Activated naive CD4-positive, alpha-beta T cell (primary cell): ENCODE measurements at places on chromosomes 4 and X.

- DNase-seq = no peak
Observed at GRCh38 chrX:30580641-30581040, 3.1 kb upstream of the TASL start.

DNA sequence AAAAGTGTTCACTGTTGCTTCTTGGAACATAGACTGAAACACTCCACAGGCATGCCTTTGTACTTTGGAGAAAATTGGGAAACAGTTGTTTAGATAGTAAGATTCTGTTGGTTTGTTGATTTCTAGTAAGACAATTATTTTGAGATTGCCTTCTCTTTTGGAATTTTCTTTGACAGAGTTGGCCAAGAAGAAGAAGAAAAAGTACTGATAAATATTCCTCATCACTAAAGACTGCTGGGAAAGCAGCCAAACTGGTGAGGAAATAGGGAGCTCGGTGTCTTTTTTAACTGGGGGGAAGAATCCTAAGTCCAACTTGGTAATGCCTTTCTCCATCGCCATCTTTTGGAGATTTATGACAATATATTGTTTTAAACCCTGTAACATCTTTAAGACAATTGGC lies 370.7 kb downstream of the GPAT3 start:
- no peak for DNase-seq

GRCh38 chrX:48702032-48702431 lies 5.5 kb downstream of the SUV39H1 start:
- DNase-seq = no peak

- DNase-seq = no peak
Observed at GRCh38 chr4:99043346-99043745, 45.2 kb downstream of the ADH5 start.

DNA sequence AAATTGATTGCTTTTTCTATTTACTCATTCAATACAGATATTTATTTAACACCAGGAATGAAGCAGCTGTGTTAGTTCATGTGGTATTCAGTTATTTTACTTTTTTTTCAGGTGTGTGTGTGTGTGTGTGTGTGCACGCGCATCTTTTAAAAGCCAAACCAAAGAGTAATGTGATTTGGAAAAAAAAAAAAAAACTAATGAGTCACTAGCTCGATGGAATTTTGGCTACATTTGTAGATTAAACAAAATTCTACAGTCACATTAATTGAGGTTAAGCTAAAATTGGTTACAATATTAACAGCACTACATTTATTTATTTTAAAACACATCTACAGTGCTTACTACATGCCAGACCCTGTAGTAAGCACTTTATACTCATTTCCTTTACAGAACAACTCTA lies 66.8 kb downstream of the HHIP start:
- DNase-seq = no peak

- DNase-seq = no peak
Observed at GRCh38 chrX:42237956-42238355, 314.6 kb upstream of the CASK start.

GRCh38 chrX:18887825-18888212 lies 96.1 kb downstream of the PHKA2 start:
- no peak for DNase-seq

GRCh38 chr4:184506527-184507121 lies 32.3 kb upstream of the IRF2 start:
- no peak for DNase-seq

- DNase-seq = no peak
Observed at GRCh38 chr4:164023214-164023613, 528.7 kb downstream of the TMA16 start.

DNA sequence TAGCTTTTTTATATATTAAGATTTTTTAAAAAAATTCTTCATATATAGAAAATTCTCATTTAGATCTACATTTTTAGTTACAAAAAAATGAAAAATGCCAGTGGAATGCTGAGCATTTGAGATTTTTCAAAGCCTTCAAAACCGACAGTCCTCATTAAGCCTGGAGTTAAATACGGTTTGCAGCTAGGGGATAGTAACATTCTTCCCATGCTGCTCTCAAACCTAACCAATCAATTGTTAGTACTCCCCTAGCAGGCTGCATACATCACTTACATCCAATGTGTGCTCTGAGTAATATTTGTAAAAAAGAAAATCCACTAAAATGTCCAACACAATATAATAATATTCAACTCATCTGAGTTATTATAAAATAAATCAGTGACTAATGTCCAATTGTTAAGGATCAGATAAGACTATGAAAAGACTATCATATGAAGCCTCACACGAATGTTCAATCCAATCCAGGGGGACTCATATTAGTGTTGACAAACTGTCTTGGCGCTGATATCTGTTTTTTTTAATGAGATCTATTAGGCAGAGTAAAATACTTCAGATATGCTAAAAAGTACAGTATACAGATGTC lies 227.6 kb upstream of the MAB21L2 start:
- DNase-seq = no peak

DNA sequence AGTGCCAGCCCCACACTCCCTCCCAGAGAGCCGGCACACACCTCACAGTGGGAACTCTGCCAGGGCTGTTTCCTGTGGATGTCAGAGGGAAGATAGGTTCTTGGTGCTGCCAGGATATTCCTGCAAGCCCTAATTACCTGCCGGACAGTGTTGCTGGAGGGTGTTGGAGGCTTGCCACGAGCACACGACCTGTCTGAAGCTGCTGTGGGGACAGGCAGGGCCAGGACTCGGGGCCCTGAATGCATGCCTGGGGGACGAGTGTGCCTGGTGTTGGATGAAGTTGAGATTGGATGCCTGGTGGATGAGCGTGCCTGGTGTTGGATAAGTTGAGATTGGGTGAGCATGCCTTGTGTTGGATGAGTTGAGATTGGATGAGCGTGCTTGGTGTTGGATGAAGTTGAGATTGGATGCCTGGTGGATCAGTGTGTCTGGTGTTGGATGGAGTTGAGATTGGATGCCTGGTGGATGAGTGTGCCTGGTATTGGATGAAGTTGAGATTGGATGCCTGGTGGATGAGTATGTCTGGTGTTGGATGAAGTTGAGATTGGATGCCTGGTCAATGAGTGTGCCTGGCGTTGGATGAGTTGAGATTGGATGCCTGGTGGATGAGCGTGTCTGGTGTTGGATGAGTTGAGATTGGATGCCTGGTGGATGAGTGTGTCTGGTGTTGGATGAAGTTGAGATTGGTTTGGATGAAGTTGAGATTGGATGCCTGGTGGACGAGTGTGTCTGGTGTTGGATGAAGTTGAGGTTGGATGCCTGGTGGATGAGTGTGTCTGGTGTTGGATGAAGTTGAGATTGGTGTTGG lies 23.2 kb upstream of the UVSSA start:
- no peak for DNase-seq

GRCh38 chr4:139587446-139587845 lies 31.4 kb upstream of the SETD7 start:
- no peak for DNase-seq

DNA sequence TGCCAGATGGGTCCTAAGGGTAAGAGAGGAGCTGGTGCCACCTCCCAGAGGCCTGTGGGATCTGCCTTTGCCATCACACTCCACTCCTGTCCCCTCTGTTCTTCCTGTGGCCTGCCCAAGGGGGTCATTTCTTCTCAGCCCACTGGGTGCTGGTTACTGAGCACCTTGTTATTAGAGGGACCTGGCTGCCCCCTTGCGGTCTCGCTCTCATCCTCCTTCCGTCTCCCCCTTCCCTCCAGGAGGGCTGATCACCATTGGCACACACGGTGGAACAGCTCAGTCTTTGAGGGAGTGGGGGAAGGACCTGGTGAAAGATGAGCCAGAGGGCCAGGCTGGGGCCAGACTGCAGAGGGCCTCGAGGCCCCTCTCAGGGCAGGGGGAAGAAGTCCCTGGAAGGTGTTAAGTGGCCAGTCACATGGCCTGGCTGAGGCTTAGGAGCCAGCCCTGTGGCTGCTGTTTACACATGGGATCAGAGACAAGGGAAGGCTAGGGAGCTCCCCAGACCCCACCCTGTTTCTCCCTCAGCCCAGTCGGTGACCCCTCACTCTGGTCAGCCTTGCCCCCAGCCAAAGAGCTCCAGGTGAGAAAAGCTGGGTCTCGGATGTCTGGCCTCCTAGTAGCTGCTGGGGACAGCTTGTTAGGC lies 68.1 kb downstream of the MTMR1 start:
- no peak for DNase-seq
